Glutamatergic neuron (in vitro differentiated cells): ENCODE measurements at places on chromosomes 4 and X.
A peak's percentile ranks its signal among the peaks of the same experiment; 100 is the strongest.

DNA sequence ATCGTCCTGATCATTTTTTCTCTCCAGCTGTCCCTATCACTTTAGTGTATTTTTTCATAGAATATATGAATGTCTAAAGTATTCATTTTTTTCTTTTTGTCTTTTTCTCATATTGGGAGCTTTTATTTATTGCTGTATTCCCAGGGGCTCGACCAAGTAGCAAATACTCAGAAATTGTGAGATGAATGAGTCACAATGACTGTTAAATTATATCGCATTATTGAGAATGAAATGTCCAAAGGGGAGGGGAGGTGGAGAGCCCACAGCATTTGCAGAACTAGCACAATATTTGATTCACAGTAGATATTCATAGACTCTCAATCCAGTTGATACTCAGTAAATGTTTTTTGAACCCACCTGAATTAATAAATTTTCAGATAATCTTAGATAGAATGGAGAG is 543.6 kb upstream of the FAM241A start:
- no peak for DNase-seq

DNA sequence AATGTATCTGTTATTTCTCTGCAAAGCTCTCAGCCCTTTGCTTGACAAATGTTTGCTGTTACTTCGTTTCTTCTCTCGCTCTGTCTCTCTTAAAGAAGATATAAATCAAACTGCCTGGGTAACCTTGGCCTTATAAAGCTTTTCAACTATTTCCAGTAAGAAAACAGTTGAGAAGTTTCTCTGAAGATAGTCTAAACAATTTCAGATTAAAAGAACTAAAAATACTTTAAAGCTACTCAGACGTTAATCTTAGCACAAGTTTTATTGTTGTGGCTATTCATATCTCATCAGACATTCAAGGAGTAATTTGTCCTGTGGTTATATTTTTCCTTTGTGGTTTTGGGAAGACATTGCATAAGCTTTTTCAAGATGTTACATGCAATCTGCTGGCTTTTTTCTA is 22.6 kb downstream of the HOPX start:
- DNase-seq, result no peak

DNA sequence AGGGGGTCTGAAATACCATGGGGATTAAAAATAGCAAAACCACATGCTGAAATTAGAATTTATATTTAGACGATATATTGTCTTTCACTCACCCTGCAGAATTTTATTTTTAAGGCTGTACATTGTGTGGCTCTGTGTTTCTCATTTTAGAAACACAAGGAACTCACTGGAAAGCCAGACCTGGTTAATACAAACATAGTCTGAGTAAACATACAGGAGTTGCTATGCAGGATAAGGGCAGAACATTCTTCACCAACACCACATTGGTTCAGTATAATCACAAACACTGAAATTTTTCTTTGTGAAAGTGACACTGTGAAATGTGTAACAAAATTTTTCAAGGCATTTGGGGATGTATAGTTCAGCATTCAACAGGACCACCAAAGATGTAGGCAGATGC is 115.5 kb downstream of the ARX start:
- DNase-seq, result no peak

GRCh38 chr4:125131891-125132680 is 182.7 kb upstream of the FAT4 start:
- DNase-seq, result no peak

DNA sequence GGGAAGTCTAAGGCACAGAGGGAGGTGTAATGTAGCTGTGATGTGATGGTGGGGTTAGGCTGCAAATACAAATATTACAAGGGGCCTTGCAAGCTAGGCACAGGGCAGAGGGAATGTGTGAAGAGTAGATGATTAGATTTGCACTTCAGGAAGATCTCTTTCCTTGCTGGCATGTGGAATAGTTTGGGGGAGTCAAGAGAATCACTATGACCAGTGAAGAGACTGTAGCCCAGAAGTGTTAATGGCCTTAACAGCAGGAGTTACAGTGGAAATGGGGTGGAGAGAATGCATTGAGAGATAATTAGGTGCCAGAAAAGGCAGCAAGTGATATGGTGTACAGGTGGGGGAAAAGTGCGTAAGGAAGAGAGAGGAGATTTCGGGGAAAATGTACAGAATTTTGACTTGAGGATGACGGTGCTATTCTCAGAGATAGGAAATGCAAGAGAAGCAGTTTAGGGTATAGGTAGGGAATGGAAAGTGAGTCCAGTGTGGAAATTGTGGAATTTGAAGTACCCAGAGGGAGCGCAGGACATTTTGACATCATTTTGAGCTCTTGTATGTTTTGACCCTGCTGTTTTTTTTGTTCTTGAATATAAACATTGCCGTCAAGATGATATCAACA is 10.2 kb upstream of the TAPT1 start:
- no peak for DNase-seq

DNA sequence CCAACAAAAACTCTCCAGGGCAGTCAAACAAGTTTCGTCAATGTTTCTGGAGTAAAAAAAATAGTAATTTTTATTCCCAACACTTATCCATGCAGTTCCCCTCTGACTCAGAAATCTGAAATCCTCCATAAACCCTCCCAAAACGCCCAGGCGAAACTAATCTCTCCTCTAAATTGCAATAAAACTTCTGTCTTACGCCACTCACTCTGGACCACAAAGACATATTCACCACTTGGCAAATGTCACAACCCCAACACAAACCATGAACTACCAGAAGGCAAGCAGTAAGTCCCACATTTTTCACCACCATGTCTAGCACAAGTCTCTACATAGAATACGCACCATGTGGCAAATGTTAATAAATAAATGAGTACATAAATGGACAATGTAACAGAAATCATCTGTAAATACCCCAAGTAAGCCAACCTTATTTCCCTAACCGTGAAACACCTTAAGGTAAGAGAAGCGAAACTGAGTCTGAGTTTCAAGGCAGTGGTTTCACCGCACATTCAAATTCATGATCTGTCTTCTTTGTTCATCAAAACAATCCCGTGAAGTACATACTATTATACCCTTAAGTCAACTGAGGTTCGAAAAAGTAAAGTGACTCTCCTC is 1.6 kb downstream of the PAPSS1 start:
- DNase-seq, result no peak

DNA sequence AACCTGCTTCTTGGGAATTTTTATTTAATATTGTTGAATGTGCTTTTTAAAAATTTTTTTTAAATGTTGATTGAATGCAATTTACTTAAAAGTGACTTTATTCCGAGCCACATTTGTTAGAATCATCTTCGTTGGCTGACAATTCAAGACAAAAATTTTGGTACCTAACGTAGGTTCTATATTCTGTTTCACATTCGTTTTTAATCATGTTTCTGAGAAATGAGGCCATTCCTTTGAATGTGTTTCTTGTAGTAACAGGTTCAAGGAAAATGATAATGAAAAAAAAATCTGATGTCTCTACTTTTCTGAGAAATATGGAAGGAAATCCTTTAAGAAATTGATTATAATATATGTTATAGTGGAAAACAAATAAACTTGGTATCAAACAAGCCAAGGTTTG is 92.3 kb upstream of the DCLK2 start:
- DNase-seq, result no peak

- DNase-seq, result peak; percentile 77
Observed at GRCh38 chrX:12138361-12139313, at the start of gene FRMPD4. Gene FRMPD4 (plus strand): TSS chrX:12138473. CDS start chrX:12138972, 499 bp downstream.

GRCh38 chrX:105495376-105495775 is 274.9 kb upstream of the TEX13A start:
- no peak for DNase-seq

GRCh38 chr4:140790765-140791164 is 34.6 kb upstream of the TBC1D9 start:
- no peak for DNase-seq

DNA sequence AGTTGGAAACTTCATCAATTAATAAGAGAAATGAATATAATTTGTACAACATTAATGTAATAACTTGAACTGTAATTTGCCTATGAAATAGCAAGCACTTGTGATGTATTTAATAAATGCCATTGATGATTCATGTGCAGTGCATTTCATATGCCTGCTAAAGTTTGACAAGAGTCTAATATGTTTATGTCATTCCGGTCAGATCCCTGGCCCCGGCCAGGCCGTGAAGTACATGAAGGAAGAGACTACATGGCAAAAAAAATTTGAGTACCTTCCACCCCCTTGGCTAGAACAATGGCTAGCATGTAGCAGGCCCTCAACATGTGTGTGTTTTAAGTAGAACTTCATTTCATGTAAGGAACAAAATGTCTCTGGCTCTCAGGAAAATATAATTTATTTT is 161.3 kb downstream of the ATP10D start:
- no peak for DNase-seq

GRCh38 chr4:96497621-96498020 is 657.7 kb downstream of the PDHA2 start:
- DNase-seq, result no peak

- no peak for DNase-seq
Observed at GRCh38 chrX:8760021-8760420, 28.1 kb upstream of the ANOS1 start.

- DNase-seq, result peak; percentile 40
Observed at GRCh38 chr4:139528377-139529005, 27.5 kb downstream of the SETD7 start.

DNA sequence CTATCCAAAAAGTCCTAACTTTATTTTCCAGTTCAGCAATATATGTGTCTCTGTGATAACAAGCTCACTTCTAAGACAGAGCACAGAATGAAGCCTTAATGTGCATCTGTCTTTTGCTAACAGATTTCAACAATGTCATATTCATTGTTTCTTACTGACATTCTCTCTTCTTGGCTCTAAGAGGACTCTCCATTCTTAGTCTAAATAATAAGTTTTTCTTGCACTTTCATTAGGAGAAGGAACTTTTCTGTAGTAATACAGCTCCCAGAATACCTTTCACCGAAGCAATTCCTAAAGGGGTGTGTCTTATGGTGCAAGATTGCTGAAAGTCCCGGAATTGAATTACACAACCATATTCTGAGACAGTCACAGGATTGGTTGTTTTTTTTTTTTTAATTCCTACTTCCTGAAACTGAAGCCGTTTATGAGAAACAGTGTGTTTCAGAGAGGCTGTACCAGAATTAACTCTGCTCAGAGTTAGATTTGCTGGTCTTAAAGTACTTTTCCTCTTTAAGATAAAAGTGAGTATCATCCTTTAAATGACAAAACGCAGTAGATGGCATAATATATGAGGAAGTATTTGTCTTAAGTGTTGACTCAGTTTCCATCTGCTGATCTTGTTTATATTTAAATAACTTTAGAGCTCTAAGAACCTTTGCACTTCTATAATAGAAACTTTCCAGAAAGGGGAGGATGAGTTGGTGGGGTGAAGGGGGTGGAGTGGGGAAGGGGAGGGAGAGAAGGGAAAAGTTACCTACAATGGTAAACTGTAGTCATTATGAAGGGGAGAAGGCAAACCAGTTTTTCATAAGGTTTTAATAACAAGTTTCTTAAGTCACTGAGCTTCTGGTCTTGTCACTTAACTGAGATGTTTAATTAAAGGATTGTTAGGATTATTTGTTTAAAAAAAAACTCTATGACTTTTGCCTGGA is at the start of gene ALPK1:
Gene ALPK1, plus strand, starts transcription at position 421 of the 932 bp plus-strand sequence.
- no peak for DNase-seq

- no peak for DNase-seq
Observed at GRCh38 chr4:20456407-20456806, 204.7 kb downstream of the SLIT2 start.

GRCh38 chr4:185734214-185734613 is 77.8 kb downstream of the SORBS2 start:
- DNase-seq, result no peak

DNA sequence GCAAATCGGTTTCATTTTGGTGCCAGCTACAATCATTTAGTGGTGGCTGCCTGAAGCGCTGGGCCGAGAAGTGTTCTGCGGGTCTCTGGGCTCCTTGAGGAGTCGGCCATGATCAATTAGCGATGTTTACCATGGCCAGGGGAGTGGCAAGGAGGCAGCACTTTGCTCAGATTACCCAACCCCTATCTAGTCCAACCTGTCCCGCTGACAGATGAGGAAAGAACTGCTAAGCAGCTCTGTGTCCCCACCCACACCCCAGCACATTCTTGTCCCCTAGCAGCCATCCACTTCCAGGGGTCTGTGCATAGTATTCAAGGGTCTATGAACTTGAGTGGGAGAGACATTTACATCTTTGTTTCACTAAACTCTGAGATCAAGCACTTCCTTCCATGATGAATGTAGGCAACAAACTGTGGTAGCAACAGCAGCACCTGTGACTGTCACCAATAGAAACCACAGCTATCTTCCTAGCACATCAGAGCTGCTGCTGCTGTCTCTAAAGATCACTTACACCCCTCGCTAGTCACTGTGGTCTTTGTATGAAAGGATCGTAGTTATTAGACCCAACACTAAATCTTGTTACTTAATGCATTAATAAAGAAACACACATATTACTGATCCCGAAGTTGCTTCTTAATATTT is 331.6 kb downstream of the BCOR start:
- no peak for DNase-seq

DNA sequence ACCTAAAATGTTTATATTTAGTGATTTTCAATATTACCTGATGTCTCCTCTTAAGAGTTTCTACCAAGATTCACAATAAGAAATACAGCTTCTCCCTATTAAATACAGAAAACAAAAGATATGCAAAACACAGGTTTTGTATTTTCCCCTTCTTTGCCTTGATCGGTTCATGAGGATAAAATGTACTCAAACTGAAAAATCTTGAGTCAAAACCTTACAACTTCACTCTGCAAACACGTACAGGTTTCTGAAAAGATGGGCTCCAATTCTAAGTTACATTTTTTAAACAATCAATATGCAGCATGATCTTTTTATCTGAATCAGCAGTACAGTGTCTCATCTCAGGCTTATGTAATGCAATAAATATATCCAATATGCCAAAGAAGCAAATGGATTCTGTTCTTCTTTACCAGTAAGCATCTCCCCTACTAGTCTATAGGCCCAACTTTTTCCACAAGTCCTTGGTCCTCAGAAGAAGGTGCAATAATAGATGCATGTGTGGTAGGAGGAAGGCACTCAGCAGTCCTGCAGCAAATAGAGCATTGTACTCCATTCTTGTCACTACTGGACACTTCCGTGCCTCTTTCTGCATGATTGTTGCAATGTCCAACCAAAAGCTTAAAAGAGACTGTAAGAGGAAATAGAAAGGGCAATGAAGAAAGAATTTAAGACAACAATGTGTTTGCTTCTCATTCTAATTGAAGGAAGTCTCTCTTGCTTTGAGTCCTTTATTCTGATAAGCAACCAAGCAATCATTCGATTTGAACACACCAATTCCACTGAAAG is 3.2 kb downstream of the MAPK10 start:
- DNase-seq, result no peak

GRCh38 chr4:106803083-106803482 is 233.0 kb downstream of the DKK2 start:
- DNase-seq, result no peak
